ENCODE measurements at places on chromosomes 12 and 14.

DNA sequence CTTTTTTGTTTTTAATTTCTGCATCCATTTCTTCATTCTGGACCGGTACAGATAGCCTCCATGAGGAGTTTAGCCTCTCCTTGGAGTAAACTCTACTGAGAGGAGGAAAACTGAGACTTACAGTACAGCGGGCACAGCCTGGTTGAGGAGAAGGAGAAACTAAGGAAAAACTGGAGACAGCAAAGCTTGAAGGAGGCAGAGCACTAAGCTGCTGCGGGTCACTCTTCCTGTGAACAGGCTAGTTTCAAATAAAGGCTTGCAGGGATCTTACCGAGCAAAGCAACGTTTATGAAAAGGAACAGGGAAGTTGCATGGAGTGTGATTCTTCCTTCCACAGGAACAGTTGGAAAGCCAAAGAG is 348 bp upstream of the SSTR1 start:
- DNase-seq, result no peak

- DNase-seq, result no peak
Observed at GRCh38 chr12:82555699-82556098, 131.0 kb upstream of the TMTC2 start.

DNA sequence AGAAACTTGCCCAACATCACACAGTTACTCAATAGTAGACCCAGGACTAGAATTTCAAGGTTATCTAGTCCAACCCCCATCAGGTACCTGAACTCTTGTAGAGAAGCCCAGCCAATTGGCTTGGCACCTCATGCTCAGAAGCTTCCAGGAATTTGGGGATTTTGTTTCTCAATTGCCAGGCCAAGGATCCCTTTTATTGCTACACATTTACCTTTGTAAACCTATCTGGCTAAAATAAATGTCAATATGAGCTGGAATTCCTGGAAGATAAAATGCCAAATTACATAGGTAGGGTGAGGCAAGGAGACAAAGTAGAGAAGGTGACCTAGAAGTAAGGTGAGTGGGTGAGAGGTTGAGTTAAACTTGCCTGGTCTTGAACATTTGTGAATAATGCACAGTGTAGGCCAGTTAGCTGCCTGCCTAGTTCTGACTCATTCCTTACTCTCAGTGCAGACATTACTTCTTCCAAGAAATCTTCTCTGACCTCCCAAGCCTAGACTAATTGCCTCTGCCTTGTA is 36.3 kb downstream of the SDR9C7 start:
- DNase-seq, result no peak

- DNase-seq, result no peak
Observed at GRCh38 chr12:108507971-108508642, 7.0 kb upstream of the FICD start.

DNA sequence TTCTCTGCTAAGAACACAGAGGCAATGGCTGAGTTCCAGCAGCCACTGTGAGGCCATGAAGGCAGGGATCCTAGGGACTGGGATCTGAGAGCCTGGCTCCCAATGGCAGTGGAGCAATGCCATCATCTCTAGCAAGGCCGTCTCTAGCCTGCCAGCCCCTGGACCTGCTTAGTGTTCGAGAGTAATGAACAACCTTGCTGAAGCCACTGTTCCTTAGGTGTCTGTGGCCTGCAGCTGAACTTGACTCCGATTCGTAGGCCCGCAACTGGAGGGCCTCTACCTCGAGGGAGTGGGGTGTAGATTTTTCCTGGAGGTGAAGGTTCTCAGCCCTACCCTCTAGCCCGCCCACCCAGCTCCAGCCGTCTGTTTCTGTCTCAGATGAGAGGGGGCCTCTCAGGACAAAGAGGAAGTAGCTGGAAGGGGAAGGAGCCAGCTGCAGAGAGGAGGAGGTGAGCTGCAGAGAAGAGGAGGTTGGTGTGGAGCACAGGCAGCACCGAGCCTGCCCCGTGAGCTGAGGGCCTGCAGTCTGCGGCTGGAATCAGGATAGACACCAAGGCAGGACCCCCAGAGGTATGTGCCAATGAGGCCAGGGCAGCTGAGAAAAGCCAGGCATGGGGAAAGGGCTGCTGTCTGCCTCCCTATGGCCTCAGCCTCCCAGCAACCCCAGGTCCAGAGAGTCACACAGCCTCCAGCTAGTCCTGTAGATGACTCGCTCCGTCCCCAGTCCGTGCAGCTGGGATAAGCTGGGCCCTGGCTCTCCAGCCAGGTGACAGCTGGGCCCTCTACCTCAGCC is at the start of gene PLD4:
Gene PLD4, plus strand, starts transcription at position 459 of the 793 bp plus-strand sequence. CDS start 2,262 bp downstream, outside the sequence.
- no peak for DNase-seq

DNA sequence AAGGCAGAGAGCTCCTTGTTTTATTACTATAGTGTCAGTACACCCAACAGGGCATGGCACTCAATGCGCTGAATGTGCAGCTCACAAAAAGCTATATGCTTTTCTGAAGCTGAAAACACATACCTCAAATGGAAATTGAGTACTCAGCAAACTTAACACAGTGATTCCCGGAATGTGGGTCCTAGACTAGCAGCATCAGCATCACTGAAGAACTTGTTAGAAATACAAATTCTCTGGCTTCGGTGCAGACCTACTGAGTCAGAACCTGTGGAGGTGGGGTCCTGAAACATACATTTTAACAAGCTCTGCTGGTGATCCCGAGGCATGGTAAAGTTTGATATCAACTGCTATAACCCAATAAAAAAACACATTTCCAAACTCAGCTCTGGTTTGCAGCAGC is 14.9 kb downstream of the RERG start:
- DNase-seq, result no peak

- no peak for DNase-seq
Observed at GRCh38 chr12:50647479-50647878, 116.4 kb upstream of the ATF1 start.

GRCh38 chr14:67675219-67675582 is 769 bp upstream of the VTI1B start:
- no peak for DNase-seq

DNA sequence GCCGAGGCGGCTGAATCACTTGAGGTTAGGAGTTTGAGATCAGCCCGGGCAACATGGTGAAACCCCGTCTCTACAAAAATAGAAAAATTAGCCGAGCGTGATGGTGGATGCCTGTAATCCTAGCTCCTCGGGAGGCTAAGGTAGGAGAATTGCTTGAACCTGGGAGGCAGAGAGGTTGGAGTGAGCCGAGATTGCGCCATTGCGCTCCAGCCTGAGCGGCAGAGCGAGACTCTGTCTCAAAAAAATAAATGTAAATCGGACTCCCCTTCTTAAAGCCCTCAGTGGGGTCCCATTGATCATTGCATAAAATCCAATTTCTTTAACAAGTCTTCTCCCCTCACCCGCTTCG is 908 bp downstream of the TDP1 start:
- DNase-seq, result no peak

DNA sequence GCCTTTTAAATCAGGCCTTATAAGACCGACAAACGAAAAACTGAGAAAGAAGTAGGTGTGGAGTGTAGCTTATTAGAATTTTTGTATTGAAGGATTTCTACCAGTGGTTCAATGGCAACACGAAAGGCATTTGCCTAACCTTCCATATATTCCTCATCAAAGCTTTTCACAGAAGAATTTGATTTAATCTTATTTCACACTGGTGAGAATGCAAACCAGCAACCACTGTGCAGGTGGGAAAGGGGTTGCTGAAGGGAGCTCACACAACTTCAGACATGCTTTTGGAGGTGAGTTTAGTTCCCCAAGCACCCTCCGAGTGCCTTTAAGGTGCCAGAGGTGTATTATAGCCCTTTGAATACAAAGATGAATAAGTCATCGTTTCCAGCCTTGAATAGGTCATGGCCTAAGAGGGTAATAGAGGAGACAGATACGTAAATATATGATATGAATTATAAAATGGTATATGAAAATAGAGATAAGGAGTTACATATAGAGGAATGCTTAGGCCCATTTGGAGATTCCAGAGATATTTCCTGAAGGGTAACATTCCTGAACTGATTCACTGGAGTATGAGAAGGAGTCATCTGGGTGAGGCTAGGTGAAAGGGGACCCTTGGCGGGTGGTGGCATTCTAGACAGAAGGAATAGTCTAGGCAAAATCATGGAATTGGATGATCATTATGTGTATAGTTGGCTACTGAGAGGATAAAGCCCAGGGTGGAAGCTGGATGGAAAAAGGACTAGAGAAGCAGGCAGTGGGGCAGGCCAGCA is 6.4 kb downstream of the ERP27 start:
- no peak for DNase-seq

DNA sequence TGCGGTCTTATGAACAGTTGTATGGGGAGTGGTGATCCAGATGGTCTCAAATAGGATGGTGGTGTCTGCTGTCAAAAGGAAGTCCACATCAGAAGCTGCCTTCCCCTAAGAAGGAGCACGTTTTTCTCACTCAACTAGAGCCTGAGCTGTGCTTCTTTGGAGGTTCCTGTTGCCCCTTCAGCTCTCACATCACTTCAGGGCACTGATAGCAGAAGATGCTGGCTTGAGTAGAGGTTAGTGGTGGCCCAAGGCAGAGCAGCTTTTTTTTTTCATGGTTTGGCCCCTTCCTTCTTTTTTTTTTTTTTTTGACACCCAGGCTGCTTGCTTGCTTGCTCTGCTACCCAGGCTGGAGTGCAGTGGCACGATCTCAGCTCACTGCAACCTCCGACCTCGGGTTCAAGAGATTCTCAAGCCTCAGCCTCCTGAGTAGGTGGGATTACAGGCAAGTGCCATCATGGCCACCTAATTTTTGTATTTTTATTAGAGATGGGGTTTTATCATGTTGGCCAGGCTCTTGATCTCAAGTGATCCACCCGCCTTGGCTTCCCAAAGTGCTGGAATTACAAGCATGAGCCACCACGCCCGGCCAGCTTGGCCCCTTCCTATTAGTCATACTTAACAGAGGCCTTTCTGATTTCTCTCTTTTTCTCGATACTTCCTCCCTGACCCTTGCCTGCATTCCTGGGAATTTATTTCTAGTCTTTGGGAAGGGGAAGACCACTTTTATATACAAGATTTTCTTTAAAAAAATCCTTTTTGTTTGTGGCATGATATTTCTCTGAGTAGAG is 31.6 kb downstream of the KLRD1 start:
- DNase-seq, result no peak

GRCh38 chr12:19761463-19761862 is 322.2 kb downstream of the AEBP2 start:
- DNase-seq, result no peak

DNA sequence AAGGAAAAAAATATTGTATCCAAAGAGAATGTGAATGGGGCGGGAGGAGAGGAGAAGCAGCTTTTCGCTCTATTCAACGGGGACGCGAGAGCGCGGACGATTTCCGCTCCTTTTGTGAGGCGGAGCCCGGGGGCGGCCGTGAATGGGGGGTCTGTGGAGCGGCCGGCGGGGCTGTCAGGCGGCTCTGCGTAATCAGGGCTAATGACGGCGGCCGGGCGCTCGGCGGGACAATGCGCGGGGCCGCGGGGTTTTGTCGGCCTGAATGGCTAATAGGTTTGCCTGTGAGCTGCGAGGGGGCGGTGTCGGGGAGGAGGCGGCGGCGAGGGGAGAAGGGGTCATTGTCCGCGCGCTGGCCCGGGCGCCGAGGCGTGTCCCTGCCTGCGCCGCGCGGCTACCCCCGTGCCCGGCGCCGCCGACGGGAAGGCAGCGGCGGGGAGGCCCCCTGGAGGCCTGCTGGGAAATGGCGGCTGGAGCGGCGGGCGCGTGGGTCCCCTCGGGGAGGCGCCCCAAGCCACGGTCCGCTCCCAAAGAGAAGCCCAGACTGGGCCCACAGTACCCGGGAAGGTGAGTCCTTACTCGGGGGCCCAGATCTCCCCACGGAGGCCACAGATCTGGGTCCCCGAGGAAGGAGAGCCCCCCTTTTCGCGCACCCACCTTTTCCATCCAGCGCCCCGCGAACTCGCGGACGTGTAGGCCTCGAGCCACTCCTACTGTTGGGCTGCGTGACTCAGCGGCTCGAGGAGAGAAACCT is 6.0 kb downstream of the SIX6 start:
- peak; percentile 29 for DNase-seq

DNA sequence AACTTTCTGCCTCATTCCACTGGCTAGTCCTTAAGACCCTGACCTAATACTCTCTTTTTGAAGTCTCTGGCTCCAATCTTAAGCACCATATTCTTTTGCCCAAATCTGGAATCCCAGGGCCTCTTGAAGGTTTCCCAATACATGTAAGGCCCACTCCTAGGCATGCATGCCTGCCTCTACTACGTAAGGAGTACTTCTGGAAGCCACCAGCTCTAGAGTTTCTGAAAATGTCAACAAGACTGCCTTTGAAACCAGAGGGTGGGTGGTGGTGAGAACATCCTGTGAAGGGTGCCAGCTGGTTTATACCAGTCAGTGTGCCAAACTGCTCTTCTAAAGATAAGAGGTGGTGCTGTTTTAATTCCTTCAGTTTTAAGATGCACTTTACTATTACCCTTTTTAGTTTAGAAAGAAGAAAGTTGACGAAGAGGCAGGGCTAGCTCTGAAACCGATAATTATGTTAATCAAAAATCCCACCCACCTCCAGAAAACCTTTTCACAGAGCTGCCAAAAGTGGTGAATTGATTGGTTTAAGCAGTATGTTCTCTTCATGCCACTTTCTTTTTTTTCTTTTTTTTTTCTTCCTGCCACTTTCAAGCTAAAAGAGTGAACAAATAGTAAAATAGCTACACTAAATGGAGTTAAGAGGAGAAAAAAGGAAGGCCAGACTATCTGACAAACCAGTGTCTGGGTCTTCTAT is 8.7 kb upstream of the WDR89 start:
- peak; percentile 40 for DNase-seq

DNA sequence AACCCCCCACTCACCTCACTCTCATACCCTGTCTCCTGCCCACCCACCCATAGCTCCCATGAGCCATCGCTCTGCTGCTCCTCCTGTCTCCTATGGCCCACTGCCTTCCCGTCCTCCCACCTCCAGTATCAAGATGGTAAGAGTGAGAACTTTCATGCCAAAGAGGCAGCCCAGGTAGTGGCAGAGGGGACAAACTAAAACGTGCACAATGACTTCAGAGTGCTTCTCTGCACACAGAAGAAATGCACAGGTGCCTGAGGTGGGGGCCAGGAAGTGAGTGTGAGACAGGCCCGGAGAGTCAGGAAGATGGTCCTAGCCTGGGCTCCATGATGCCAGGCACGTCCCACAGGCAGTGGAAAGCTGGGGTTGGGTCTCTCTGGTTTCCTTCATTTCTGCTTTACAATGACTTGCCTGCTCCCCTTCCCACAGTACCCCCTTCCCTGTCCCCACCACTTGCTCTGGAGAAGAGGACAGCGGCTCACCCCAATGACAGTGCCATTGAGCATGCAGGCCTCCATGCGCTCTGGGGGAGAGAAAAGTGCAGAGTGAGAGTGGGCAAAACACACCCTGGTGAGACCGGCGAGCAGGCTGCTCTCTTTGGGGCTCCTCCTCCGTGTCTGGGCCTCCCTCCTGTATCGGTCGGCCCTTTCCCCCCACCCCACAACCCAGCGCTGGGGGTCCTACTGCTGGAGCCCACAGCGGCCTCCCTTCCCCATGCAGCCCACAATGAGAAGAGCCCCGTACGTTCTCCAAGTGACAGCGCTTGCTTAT is 22.8 kb upstream of the ANO2 start:
- no peak for DNase-seq

GRCh38 chr14:93789228-93790130 is 1.2 kb upstream of the PRIMA1 start:
- no peak for DNase-seq

Data from activated naive CD8-positive, alpha-beta T cell treated with anti-CD3 and anti-CD28 coated beads for 36 hours (primary cell).